ENCODE measurements at places on chromosomes 7 and 10.

GRCh38 chr10:118343115-118343514 lies 991 bp upstream of the FAM204A start:
- DNase-seq: no peak

DNA sequence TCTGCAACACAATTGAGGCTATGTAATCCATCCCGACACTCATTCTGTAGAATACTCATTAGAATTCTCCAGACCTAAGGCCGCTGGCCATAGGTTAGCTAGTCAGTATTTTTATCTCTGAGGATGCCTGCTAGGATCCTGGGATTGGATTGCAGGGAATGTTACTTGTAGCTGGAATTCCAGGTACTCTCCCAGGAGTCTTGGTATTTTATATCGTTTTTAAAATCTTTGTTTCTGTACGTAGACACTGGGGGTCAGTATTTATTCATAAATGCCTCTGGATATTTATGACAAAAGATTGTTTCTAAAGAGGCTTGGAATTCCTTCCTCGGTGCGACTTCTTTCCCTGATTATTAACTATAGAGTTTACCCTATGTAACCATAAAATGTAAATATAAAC lies 40.1 kb downstream of the BPGM start:
- DNase-seq: no peak

- no peak for DNase-seq
These were observed 36.9 kb downstream of the GDI2 start for GRCh38 chr10:5776136-5776880.

DNA sequence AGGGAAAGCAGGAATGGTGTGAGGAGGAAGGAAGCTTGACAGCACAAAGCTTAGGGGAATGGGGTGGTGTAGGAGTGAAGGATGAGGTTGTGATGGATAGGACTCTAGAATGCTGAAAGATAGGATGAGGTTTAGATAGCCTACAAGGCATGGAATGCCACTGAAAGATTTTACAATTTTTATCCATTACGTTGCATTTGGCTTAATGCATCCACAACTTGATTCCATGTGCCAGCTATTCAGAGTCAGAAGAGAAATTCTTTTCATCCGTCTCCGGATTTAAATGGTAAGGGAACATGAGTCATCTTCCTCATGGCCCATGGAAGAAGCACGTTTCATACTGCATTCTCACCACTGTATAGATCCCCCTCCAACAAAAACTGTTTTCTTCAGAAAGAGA lies 212.4 kb upstream of the BMPER start:
- no peak for DNase-seq

GRCh38 chr10:58998924-58999713 lies 177.3 kb upstream of the PHYHIPL start:
- no peak for DNase-seq

GRCh38 chr10:84510121-84510520 lies 181.7 kb downstream of the CCSER2 start:
- DNase-seq: no peak

DNA sequence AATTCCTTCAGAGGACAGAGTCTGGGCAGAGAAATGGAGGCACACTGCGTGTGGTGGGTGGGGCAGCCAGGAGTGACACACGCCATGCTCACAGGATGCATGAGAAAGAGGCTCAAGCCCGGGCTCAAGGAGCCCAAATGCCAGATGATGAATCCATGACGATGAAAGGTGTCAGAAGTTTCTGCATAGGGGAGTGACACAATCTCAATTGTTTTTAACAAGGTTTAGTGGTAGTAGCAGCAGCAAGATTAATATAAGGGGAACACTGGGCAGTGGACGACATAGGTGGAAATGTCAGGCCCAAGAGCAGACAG lies 126.1 kb downstream of the TNS3 start:
- DNase-seq: no peak

DNA sequence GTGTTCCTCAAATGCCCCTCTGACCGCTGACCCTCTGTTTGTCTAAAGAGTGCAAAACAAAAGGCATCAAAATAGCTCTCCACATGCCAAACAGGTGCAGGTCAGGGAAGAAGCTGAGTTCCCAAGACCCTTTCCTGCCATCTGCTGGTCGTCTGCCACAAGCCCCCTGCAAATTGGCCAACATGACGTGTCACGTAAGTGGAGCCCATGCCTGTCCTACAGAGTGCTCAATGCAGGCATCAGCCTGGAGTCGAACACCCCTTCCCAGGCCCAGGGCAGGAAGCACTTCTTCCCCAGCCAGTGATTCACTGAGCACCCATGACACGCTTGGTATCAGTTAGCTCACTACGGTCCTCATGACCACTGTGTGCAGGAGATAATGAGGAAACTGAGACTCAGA lies 14.1 kb downstream of the TMEM72 start:
- no peak for DNase-seq

DNA sequence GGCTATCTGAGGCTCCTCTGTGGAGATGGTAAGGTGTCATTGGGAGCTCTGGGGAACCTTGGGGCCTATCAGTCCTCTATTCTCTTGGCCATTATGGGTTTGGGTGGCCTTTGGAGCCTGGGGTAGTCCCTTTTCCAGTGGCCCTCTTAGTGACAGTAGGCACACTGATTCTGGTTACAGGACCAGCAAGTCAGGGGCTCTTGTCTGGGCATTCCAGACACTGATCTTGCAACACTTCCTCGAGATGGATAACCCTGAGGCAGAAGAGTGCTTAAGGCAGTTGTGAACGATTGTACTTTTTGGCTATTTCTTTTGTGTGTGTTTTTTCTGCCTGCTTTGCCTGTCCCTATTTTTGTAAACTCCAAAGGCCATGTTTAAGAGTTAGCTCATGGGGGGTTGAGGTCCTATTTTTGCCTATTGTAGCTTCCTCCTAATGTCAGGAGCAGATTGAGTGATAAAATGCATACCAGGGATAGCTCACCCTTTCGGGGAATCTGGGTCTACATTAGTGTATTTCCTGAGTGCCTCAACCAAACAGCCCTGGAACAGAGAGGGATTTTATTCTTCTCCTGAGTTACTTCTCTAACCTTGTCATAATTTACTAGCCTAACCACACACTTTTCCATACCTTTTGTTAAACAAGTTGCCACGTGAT lies 61.2 kb downstream of the PRKAR2B start:
- DNase-seq: no peak

DNA sequence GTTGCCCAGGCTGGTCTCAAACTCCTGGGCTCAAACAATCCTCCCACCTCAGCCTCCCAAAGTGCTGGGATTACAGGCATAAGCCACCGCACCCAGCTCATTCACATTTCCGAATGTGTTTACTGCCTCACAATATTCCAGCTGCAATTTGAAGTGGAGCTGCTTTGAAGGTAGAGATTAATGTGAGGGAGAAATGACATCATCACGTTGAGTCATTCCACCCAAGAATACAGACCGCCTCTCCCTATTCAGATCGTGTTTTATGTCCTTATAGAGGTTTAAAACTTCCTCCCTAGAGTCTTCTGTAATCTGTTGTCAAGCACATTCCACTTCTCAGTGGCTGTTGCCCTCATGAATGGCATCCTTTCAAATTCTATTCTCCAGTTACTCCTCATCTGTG lies 100.4 kb upstream of the PDGFA start:
- DNase-seq: no peak

DNA sequence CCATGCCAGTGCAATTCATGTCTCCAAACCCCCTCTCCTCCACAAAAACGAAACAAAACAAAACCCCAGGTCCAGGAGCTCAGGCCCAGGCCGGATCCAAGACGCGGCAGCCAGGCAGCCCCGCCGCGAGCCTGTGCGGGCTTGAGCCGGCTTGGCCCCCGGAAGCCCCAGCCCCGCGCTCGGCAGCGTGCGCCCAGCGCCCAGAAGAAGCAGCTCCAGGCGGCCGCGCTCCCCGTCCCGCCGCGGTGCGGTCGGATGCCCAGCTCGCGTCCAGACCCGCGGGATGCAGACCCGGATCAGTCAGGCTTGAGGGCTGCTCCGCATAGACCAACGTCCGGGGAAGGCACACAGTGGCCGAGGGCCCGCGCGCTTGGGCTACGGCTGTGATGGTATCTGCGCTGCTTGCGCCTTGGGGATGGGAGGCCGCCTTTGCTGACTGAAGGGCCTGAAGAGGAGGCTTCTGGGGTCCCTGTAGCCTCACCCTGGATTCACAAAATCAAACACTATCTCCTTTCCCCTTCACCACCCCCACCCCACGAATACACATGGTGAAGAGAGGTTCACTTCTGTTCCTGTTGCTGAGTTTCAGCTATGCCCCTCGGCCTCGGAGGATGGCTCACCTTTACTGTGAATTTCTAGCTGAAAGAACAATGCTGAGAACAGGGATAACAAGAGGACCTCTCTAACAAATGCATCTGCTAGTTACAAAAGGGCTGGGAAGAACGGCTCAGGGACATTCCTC lies 79.9 kb upstream of the EN2 start:
- no peak for DNase-seq

DNA sequence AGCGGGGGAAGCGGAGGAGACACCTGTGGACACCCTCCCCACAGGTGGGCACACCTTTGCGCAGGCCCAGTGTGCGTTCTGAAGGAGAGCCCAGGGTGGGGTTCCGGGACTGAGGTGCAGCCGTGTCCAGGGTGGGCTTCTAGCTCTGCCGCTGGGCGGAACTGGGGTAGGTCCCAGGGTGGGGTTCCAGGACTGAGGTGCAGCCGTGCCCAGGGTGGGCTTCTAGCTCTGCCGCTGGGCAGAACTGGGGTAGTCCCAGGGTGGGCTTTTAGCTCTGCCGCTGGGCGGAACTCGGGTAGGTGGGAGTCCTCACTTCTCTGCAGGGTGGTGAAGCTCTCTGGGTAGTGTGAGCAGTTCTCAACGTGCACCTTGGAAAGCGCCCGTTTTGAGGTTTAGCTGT lies 78.7 kb downstream of the DNAJB6 start:
- no peak for DNase-seq

- DNase-seq: no peak
These were observed 127.0 kb downstream of the SRPK2 start for GRCh38 chr7:105261689-105262088.

DNA sequence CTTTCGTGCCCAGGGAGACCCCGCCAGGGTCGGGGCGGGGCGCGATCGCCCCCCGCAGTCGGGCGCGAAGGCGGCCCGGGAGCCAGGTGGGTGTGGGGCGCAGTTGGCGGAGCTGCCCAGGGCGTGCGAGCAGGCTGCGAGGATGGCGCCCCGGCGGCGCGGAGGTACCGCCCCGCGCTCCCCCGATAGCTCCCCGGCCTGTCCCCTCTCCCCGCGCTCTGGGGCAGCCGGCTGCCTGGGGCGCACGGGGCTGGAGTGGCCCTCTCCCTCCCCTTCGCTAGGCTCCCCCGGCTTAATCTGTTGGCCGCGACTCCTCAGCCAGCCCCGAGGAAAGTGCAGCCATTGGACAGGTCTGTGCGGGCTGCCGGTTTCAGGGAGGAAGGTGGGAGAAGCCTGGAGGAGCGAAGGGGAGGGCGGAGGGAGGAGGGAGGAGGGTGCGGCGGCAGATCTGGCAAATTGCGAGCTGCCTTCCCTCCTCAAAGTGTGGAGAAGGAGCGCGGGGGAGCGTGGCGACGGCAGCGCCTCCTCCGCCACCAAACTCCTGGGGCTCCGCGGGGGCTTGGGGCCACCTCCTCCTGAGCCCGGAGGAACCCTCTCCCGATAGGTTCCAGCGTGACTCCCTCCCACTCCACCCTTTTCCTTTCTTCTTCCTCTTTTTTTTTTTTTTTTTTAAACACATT lies 361 bp upstream of the PLXDC2 start:
- DNase-seq: no peak

DNA sequence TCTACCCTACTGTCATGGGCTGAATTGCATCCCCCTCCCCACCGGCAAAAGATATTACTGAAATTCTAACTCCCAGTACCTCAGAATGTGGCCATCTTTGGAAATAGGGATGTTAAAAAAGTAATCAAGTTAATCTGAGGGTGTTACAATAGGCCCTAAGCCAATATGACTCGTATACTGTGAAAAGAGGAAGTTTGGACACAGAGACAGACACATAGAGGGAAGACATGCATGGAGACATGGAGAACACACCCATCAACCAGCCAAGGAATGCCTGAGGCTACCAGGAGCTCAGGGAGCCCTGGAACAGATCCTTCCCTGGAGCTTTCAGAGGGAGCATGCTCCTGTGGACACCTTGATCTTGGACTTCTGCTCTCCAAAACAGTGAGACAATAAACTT lies 138.2 kb upstream of the ADO start:
- no peak for DNase-seq
